ENCODE measurements at places on chromosomes 5 and 9.
A peak's percentile ranks its signal among the peaks of the same experiment; 100 is the strongest.

DNA sequence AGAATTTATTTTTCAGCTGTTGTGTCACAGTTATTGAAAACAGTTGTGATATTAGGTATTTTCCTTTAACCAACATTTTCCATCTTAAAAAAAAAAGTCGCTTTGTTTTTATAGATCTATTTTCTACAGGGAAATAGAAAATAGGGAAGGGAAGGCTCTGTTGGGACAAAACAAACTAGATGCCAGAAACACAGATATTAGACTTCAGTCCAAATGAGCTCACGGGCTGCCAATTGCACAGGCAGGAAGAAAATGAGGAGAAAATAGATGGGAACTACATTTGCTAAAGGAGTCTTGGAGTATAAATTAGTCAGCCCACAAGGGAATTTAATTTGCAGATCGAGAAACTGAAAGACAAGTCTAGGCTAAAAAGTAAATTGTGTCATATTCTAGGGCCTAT is 21.4 kb upstream of the ISOC1 start:
- no peak for DNase-seq

DNA sequence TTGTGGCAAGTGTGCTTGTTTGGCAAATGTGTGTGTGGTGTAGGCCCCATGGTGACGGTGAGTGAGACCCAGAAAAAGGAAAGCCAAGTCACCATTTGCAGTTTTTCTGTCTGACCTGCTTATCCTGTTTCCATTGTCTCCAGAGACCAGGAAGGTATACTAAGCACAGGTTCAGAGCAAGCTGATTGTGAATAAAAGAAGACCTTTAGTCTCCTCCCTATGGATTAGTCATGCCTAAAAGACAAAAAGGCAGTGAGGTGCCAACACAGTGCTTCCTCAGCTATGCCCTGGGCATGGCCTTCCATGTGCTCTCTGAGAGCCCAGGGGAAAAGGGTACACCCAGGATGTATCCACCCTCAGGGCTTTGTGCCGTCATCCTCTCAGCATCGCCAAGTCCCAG is 49.2 kb upstream of the SHOC1 start:
- no peak for DNase-seq

- DNase-seq: no peak
Observed at GRCh38 chr9:72581694-72582093, 60.3 kb downstream of the TMC1 start.

DNA sequence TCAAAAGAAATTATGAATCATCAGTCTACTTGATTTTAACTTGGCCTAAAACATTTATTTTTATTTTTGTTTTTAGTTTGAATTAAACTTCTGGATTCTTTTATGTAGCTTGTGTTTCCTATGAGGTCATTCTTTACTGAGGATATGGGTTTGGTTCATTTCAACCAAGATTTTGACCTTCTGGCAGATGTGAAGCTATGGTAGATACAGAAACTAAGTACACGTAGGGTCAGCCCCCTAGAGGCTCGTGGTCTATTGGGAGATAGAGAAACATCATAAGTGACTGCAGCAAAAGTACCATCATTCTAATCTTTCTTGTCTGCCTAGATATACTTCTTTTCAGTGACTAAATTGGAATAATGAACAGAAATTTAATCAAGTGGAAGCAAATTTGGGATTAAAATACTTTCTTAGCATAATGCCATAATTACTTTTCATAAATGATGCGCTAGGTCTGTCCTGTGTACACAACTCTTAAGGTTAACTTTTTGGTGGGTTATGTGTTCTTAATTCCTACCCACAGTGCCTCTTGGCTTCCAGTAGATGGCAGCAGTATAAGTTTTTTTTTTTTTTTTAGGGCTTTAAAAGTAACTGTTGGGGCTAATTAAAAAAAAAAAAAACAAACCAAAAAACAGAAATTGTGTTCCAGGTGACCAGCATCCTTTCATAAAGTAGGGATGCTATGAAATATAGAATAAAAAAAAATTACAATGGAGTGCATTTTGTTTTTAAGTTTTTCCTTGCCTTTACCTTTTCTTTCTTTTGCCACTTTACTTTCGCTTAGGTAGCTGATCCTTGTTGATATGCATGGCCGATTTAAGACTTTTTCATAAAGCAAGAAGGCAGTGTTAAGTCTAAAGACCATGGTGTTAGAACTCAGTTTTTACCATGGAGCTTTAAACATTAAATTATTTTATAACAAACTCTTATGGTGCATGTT is 49.9 kb downstream of the LRRTM2 start:
- no peak for DNase-seq

DNA sequence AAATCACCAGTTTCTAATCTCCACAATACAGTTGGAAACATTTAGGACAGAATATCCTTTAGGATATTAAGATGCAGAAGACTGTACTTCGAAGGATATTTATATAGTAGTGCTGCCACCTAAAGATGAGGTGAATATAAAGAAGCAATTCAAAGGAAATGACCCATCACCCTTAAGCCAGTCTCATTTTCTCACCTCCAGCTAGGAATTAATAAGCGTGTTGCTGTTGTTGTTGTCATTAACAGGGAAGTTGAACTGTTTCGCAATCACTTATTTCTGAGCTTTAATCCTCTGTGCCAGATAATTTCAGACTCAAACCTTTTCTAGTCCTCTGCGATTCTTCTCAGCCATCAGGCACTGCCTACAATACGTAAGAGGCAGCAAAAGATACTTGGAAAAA is 7.8 kb upstream of the PURA start:
- DNase-seq: no peak

GRCh38 chr9:100775912-100776311 is 198.0 kb downstream of the CAVIN4 start:
- DNase-seq: no peak

GRCh38 chr5:174082286-174082685 is 36.8 kb downstream of the NSG2 start:
- DNase-seq: no peak

GRCh38 chr9:84121991-84122523 is 141.5 kb downstream of the RMI1 start:
- DNase-seq: no peak

GRCh38 chr9:20243841-20244240 is 378.5 kb downstream of the MLLT3 start:
- no peak for DNase-seq

- DNase-seq: no peak
Observed at GRCh38 chr9:121073038-121073437, 1.7 kb upstream of the CNTRL start.

DNA sequence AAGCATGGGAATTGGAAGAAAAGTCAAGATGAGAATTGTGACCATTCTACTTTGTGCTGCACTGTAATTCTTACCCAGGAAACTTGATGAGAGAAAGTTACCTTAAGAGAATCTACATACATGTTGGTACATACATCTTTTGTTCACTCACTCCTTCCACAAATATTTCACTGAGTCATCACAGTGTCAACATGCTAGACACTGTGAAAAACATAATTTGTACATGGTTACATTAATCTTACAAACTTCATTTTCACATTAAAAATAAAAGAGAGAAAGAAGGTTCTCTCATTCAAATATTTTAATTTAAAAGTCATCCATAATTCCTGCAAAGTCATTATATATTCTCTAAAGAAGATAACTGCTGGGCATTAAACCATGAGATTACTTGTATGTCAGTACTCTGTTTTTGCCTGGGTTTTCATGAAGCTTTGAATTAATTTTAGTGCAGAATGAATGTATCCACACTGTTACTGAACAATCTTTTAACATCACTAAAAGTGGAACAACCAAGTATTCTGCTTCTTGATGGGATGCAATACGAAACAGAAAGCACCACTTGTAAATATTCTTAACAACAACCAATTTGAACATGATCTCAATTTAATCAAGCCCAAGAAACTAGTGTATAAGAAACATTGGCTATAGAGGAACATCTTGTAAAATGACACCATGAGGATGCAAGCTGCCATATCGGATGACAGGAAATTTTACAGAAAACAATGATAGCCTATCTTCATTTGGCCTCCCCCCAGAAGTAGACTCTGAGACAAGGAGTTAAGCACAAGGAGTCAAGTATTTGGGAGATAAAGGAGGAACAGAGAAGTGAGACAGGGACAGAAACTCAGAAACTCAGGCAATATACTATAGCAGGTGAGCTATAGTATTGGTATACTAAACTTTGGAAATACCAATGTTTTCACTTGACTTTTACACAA is 28.4 kb downstream of the ERP44 start:
- DNase-seq: no peak

DNA sequence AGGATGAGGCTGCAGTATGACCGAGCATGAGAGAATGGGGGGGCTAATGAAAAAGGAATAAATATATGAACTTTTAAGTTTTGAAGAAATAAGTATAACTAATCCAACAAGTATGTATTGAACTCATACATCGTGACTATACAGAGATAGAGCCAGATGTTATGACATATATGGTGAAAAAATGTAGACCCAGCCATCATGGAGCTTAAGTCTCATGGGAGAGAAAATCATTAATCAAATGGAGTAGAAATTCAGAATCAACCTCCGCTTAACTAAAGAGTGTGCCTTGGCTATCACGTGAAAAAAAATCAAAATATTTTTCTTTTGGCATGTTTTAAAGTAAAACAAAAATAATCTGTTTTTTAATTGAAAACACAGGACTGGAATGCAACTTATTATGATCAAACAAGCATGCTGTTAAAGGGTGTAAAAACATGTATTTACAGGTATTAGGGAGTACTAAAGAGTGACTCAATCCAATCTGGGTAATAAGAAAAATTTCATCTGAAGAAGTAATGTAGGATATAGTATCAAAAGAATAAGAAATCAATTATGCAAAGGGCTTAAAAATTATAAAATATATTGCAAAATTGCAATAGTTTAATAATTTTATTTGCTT is 868.5 kb upstream of the NUDT12 start:
- no peak for DNase-seq

DNA sequence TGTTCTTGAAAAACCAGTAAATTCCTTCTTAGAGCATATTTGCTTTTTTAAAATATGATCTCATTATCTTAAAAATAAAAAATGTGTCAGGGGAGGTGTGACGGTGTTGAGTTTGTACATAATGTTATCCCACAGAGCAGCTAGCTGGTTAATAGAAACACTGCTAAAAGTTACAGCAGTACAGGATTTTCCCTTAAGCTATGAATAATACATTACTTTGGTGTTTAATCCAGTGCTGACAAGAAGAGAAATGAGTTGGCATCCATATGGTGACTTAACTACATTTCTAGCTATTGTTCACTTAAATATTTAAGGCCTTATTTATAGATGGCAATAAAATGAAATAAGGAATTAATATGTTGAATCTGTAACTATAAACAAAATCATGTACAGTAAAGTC is 883.1 kb downstream of the CDH18 start:
- no peak for DNase-seq

- DNase-seq: no peak
Observed at GRCh38 chr5:144464306-144464705, 293.6 kb downstream of the KCTD16 start.

- DNase-seq: no peak
Observed at GRCh38 chr9:2263665-2264064, 248.5 kb downstream of the SMARCA2 start.

GRCh38 chr5:31763424-31763823 is 124.5 kb downstream of the PDZD2 start:
- no peak for DNase-seq

GRCh38 chr9:111962021-111962420 is 65.4 kb downstream of the UGCG start:
- no peak for DNase-seq

GRCh38 chr5:169544264-169544950 is 39.2 kb upstream of the SPDL1 start:
- no peak for DNase-seq

GRCh38 chr5:2549900-2550299 is 201.6 kb downstream of the IRX2 start:
- DNase-seq: no peak

- no peak for DNase-seq
Observed at GRCh38 chr5:43772458-43772763, 169.4 kb downstream of the NNT start.

DNA sequence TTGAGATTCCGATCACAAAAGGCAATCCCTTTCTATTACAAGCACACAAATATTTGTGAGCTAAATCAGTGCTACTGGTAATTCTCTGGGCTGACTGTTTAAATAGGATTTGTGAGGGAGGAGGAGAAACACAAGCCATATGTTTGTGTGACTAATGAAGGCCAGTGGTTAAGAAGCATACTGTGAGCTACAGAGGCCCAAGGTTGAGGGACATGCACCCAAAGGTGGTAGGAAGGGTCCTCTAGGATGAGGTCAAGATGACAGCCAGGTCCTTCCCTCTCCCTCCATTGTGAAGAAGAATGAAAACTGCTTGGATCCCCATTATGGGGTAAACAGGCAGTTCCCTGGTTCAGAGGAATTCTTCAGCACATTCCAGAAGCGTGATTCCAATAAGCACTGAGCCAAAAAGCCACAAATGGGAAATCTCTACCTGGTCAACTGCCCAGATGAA is 83.9 kb downstream of the SPOCK1 start:
- DNase-seq: no peak

GRCh38 chr9:36346569-36346968 is 53.5 kb downstream of the RNF38 start:
- DNase-seq: no peak

GRCh38 chr5:17436761-17437221 is 61.2 kb upstream of the TAF11L2 start:
- DNase-seq: peak; percentile 18

- DNase-seq: peak; percentile 16
Observed at GRCh38 chr5:92309336-92309991, 926.3 kb upstream of the ARRDC3 start.

GRCh38 chr5:176730815-176731475 is 79.4 kb upstream of the UNC5A start:
- DNase-seq: no peak

GRCh38 chr5:10828241-10828640 is 67.2 kb upstream of the DAP start:
- DNase-seq: no peak

- DNase-seq: no peak
Observed at GRCh38 chr5:142871363-142872193, 101.4 kb downstream of the ARHGAP26 start.

DNA sequence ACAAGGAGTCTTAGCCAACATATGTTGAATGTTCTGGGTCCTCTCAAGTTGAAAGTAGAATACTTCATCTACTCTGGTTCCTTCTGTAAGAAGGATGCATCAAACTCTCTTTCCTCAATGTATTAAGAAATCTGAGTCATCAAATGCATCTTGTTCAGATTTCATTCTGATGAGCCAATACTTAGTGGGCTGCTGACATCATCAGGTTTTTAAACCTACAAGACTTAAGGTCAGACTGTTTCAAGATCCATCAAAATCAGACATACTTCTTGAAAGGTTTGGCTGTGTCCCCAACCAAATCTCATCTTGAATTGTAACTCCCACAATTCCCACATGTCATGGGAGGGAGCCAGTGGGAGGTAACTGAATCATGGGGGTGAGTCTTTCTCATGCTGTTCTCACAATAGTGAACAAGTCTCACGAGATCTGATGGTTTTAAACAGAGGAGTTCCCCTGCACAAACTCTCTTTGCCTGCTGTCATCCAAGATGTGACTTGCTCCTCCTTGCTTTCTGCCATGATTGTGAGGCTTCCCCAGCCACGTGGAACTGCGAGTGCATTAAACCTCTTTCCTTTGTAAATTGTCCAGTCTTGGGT is 168.8 kb downstream of the RAPGEF6 start:
- DNase-seq: no peak
